ENCODE measurements at places on chromosomes 4 and X.

DNA sequence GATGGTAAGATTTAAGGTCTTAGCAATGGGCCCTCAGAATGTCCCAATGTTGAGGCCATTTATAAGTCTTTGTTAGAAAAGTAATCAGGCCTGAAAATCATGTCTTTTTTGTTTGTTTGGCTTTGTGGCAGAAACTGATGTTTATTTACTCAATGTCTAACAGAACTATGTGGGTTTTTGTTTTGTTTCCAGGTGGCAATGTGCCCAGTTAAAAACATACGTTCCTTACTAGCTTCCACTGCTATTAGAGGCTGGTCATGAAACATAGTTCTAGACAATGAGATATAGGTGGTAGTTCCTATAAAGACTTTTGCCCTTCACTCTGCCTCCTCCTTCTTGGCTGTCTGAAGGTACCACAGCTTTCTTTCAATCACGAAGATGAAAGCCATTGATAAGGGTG, 108.8 kb downstream of the C4orf51 start:
- DNase-seq: no peak

GRCh38 chrX:34839451-34839850, 103.1 kb upstream of the FAM47B start:
- DNase-seq: no peak

DNA sequence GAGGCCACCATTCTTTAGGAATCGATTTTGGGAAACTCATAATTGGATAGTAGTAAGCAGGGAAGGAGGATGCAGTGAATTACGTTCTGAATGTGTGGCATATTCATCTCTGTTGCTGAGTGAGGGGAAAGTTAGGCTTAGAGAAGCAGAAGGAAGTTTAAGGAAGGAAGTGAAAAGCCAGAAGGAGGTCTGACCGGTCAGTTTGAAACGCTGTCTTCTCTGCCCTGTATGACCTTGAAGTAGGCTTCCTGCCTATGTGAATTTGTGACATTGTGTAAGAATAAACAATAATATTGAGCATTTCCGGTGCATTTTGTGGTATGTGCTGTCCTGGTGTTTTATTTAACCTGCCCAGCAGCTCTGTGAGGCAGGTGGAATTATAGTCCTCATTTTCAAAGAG, 67.3 kb downstream of the PDLIM5 start:
- DNase-seq: no peak

DNA sequence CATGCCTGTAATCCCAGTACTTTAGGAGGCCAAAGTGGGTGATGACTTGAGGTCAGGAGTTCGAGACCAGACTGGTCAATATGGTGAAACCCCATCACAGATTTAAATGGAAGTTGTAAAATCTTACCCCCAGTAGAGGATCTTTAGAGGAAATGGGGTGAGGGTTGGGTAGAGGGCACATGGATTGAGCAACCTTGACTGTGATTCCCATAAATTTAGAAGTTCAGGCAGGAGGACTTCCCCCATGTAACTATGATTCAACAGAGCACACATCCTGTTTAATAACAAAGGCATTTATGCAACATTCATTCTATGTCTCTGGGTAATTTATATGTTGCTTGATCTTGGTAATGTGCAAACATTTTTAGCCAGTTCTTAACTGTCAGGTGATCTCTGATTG, 143.1 kb downstream of the RBM47 start:
- DNase-seq: no peak

- DNase-seq: no peak
Observed at GRCh38 chrX:20767346-20767745, 500.6 kb upstream of the RPS6KA3 start.

DNA sequence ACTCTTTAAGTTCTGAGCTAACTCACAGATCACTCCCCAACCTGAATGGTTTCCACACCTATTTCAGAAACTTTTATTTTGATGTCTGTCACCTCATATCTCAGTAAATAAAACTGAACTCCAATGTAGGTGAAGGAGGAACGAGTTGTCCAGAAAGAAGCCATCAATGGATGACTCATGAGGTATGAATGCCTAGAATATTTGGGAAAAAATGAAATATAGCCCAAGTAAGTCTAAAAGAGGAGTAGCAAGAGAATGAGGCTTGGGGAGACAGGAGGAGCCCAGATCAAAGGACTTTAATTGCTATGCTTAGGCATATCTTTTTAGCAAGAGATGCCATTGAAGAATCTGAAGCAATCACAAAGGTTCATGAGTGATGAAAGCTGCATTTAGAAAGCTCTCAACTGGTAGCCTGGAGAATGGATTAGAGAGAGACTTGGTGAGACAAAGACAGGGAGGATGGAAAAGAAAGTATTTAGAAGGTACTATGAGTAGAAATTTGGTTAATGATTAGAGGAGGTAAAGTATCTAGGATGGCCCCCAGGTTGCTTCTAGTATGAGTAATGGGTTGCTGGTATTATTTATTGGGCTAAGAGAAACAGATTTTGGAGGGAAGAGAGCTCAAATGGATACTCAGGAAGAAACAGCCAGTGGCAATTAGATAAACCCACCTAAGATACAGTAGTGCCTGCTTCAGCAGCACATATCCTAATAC, 39.4 kb downstream of the NOCT start:
- DNase-seq: no peak

Measured in skin of body (tissue), 3 donors.